Effector memory CD4-positive, alpha-beta T cell (primary cell): ENCODE measurements at places on chromosomes 6 and 20.
A peak's percentile ranks its signal among the peaks of the same experiment; 100 is the strongest.

- DNase-seq: no peak
These were observed 33.5 kb downstream of the XRN2 start for GRCh38 chr20:21336455-21337151.

- DNase-seq: no peak
These were observed 60.8 kb downstream of the OGFRL1 start for GRCh38 chr6:71349395-71349794.

- DNase-seq: peak; percentile 60
These were observed 18.1 kb downstream of the OR2B2 start for GRCh38 chr6:27893836-27894807.

DNA sequence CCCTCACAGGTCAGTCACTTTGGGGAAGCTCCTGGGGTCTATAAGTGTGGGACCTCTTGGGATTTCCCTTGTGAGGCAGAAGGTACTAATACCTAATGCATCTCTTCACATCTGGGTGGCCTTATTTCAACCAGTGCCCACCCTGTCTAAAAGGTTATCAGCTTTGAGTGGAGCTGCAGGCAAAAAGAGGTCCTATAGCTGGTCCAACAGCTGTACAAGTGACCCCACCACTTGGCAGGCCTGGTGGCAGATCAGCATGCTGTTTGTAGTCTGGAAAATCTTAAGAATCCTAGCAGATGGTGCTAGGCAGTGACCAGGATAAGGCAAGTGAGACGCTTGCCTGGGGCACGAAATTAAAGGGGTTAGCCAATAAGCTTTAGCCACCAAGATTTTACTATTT lies 51.6 kb upstream of the GTSF1L start:
- no peak for DNase-seq

DNA sequence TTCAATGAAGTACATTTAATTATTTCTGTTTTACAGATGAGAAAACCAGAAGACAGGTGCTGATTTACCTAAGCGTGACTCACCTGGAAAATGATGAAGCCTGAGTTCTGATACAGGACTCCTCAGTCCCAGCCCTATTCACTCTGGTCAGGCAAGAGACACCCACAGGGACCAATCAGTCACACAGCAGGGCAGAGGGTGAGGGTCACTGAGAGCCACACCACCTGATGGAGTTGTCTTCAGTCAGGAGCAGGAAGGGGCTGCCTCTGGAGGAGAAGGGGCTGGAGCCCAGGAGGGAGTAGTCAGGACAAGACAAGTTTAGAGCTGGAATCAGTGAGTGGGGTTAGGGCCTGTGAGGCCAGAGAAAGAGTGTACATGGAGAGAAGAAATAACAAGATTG lies 251.2 kb upstream of the MOCS1 start:
- DNase-seq: no peak

DNA sequence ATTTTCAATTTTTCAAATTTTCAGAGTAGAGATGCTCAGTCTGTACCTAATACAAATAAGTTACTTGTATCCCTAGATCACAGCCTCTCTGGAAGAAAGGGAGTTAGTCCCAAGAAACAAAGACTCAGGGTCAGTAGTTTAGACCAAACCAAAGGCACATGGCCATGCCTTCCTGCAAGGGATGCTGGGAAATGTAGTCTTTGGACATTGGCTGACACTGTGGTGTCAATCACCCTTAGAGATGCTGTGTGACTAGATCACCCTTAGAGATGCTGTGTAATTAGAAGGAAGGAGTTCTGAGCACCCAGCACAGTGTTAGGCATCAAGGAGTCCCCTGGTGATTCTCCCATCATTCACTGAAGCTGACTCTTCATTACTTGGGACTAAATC lies 202.1 kb downstream of the NFATC2 start:
- no peak for DNase-seq

DNA sequence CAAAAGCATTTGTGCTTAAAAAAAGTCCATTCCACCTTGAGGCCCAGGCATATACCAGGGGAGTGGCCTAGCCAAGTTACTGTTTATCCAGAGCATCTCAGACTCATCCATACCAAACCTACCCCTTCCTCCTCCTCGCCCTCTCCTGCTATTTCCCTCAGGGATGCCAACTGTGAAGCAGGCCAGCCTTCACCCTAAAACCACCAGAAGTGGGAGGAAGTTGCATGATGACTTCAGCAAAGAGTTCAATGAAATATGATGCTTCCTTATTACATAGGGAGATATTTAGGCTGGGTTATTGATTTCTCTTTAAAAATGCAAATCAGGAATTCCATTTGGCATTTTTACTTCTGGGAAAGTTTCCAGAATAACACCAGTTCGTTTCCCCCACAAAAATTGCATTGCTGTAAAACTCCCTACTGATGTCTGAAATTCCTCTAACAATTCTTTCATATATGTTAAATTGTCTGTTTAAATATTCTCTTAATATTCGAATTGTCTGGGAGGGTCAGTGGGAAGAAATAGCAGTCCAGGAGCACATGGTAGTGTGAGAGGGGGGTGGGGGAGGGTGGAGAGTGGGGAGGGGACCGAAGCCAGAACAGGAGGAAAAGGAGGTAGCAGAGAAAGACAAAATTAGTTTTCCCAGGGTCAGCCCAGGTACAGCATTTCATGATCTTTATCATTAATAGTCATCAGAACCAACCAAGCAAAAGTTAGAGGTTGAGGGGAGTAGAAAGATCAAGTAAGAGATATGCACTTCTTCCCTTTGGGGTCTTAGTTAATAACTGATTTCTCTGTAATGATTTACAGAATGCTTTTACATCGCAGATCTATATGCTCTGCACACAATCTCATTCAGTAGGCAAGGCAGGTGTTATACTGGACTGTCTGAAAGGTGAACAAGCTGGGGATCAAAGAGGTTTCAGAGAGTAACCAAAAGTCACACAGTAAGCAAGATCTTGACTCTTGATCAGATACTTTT lies 1.7 kb upstream of the TCP11 start:
- DNase-seq: no peak

DNA sequence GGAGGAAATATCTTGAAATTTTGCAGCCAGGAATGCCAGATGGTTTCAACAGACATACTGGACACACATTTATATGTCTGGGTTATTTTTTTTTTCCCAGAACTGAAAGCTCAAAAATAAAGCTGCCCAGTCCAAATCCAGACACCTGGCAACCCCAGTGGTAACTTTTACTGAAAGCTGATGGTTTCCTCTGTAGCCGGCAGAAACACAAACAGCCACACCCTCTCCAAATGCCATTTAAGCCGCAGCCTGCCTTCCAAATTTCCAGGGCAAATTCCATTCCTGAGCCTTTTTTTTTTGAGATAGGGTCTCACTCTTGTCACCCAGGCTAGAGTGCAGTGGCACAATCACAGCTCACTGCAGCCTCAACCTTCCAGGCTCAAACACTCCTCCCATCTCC lies 6.5 kb upstream of the PREX1 start:
- no peak for DNase-seq

DNA sequence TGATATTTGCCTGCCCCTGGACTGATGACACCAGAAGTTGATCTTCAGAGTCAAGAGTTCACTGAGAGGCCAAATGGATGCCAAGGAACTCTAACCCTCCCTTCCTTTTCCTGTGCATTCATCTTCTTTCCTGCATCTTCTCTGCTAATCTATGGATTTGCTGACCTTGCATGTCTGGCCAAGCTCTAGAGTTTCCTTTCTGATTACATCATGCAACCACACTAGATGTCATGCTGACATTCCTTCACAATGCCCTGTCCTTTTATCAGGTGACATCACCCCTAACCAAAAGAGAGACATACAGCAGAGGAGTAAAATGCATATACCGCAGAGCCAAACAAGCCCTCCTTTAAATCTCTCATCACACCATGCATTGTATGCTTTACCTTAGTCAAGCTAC lies 487.6 kb downstream of the TFAP2A start:
- no peak for DNase-seq

DNA sequence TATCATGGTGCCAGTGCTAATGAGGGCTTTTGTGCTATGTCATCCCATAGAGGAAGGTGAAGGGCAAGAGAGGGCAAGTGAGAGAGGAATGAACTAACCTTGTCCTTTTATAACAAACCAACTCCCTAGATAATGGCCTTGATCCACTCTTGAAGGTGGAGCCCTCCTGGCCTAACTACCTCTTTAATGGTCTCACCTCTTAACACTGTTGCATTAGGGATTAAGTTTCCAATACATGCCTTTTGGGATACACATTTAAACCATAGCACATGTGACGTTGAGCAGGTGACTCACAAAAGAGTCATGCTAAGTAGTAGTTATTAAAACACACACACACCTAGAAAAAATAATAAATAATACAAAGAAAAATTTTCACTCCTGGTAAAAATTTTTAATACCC lies 36.9 kb downstream of the CCN2 start:
- DNase-seq: no peak

GRCh38 chr6:38279423-38279822 lies 360.3 kb downstream of the BTBD9 start:
- DNase-seq: no peak

DNA sequence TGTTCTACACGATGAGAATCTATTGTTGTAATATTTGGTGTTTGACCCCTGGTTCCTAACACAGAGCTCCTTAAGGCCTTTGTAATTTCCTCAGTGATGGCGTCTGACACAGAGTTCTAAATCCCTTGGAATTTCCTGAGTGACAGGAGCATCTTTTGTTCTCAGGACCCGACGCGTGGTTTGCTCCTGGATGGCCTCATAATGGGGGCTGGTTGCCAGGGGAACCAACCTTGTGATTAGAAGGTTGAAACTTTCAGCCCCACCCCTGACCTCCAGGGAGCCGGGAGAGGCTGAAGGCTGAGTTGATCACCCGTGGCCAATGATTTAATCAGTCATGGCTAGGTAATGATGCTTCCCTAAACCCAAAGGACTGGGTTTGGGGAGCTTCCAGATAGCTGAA lies 20.5 kb upstream of the ZNF133 start:
- DNase-seq: no peak

- no peak for DNase-seq
These were observed 591.3 kb upstream of the HS3ST5 start for GRCh38 chr6:114934079-114934478.

DNA sequence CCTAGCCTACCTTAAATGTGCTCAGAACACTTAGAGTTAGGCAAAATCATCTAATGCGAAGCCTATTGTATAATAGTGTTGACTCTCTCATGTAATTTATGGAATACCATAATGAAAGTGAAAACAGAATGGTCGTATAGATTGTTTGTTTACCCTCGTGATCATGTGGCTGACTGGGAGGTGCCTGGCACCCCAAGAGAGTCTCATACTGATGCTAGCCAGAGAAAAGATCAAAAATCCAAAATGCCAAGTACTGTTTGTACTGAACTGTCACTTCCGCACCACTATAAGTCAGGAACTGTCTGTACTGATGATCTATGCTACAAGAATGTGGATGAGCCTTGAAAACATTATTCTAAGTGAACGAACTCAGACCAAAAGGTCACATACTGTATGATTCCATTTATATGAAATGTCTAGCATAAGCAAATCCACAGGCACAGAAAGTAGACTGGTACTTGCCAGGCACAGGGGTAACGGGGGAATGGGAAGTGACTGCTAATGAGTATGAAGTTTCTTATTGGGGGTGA lies 22.4 kb downstream of the ZMYND8 start:
- no peak for DNase-seq

DNA sequence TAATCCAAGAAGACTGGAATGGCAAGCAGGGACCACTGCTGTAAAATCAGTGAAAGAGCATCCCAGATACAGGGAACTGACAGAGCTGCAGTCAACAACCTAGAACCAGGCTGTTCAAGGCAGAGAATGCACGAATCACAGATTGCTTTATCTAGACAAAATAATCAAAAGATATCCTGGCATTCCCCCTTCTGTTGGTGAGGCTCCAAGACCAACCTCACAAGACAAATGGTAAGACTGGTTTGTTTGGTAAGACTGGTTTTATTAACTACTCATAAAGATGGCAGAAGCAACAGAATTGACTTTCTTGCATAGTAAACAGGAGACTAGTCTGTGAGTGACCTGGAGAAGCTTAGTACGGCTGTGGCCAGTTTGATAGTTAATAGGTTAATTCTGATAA lies 88.8 kb upstream of the AHI1 start:
- DNase-seq: no peak

DNA sequence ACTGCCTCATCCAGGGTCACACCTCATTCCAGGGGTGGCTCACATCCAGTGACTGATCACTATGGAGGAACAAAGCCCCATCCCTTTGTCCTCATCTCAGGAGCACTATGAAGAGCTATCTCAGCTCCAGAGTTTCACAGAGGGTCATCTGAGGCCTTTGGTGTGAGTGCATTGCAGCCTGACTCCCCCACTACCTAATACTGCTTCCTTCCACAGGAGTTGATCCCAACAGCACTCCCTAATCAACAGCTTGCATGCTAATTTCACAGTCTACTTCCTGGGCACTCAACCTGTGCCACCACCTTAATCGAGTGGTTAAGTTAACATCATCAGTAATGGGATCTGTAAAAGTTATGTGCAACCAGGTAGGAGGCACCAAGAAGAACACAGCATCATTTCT lies 37.7 kb downstream of the F13A1 start:
- no peak for DNase-seq
